Activated CD4-positive, CD25-positive, alpha-beta regulatory T cell (primary cell): ENCODE measurements at places on chromosomes 7 and 10.

- DNase-seq = no peak
These were observed 25.9 kb downstream of the HTRA1 start for GRCh38 chr10:122487174-122487765.

- DNase-seq = no peak
These were observed 13.5 kb upstream of the SFMBT2 start for GRCh38 chr10:7424315-7424714.

- no peak for DNase-seq
These were observed 828 bp upstream of the MALSU1 start for GRCh38 chr7:23298141-23298881.

- no peak for DNase-seq
These were observed 122.3 kb downstream of the VIPR2 start for GRCh38 chr7:159022238-159022993.

DNA sequence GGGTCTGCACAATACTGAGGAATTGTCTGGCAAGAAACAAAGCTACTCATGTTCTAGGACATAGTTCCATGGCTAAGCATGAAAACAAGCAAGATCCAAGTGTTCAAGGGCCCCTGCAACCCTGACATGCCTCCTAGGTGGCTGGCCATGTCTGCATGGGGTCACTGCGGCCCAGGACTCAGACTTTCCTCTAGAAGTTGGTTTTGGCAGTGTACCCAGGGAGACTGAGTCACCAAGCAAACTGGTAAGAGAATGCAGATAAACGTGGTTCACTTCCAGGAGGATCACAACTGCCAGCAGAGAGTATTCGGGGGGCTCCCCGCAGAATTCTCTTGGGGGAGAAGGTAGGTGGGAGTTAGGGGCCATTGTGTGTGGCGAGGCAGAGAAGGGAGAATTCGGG, 7.4 kb upstream of the PFKFB3 start:
- DNase-seq = no peak

DNA sequence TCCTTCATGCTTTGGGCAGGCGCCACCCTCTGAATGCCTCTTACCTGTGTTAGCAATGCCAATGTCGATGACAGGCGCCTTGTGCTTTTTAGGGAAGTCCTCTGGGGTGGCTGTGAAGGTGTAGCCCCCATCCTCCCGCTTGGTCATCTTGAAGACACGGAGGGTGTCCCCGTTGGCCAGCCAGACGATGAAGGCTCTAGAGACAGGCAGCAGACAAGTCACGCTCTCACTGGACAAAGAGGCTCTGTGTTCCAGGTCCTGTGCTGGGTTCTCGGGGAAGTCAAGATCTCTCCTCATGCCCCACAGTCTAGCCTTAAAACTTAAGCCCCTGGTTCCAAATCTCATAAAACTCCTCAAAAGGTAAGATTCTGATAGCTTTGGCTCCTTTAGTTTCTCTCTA, 5.1 kb downstream of the TBL2 start:
- DNase-seq = no peak

- no peak for DNase-seq
These were observed 63.0 kb upstream of the SP4 start for GRCh38 chr7:21364801-21365271.

DNA sequence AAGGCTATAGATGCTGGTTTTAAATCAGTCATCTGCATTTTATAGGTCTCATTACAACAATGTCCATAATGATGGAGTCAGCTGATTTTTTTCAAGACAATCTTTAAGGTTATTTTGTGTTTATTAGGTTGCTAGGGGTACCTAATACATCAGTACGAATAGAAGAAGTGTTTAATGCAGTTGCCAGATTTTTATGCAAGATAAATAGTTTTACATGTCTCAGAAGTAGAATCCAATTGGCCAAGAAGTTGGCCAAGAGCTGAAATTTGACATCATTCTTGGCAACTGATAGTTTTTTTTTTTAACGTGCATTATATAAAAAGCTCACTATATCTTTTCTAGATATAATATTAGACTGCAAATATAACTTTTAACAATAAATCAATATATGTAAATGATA, 208.5 kb downstream of the TRIL start:
- no peak for DNase-seq

DNA sequence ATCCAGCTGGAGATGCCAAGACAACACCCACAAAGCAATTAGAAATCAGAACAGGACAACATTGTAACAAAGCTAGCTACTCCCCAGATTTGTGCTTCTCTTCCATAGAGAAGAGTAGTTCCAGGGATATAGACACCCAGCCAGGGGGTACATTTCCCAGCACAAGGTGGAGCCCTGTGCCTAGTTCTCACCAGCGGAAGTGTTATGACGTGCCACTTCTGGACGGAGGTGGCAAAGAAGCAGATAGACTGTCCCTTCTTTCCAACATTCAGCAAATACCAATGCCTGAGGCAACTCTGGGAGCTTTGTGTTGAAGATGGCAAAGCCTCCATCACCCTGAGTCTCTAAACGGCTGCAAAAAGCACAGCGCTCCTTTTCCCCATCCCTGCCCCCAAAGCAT, 23.4 kb upstream of the GSAP start:
- DNase-seq = no peak

- no peak for DNase-seq
These were observed 219.8 kb downstream of the MAD1L1 start for GRCh38 chr7:2012981-2013380.

GRCh38 chr7:6725003-6725402, 18.3 kb upstream of the ZNF12 start:
- no peak for DNase-seq

- DNase-seq = no peak
These were observed 86.6 kb upstream of the MACROH2A2 start for GRCh38 chr10:69965919-69966662.

GRCh38 chr7:45978010-45978681, 57.1 kb upstream of the IGFBP3 start:
- DNase-seq = no peak

GRCh38 chr7:116598861-116599260, 73.1 kb upstream of the MET start:
- DNase-seq = no peak
